Activated CD4-positive, alpha-beta T cell treated with anti-CD3 and anti-CD28 coated beads, Interleukin-2, amount 10 ng/mL, durations not matched to agents 24 days and 14 days (primary cell): ENCODE measurements at places on chromosomes 3 and 15. TPM values are rescaled to one million over a fixed set of nuclear protein-coding genes. Genes with fewer than 3 reads are reported as not detected.

Gene STRIT1
- total RNA-seq: not detected in 2 replicates

Gene C3orf70
- 0.02 and 0.05 TPM in 2 replicates for total RNA-seq

Gene HESX1
- 0.24 and 0.63 TPM in 2 replicates for total RNA-seq

Gene MYL3
- not detected in 2 replicates for total RNA-seq

- no peak for DNase-seq
These were observed 769 bp upstream of the CSPG4 start for GRCh38 chr15:75713338-75713895.

Gene PDZRN3
- not detected in 2 replicates for total RNA-seq

- DNase-seq: no peak
These were observed 228.7 kb downstream of the WDR72 start for GRCh38 chr15:53530761-53531160.

- DNase-seq: no peak
These were observed 39.4 kb upstream of the KY start for GRCh38 chr3:134690226-134690625.

DNA sequence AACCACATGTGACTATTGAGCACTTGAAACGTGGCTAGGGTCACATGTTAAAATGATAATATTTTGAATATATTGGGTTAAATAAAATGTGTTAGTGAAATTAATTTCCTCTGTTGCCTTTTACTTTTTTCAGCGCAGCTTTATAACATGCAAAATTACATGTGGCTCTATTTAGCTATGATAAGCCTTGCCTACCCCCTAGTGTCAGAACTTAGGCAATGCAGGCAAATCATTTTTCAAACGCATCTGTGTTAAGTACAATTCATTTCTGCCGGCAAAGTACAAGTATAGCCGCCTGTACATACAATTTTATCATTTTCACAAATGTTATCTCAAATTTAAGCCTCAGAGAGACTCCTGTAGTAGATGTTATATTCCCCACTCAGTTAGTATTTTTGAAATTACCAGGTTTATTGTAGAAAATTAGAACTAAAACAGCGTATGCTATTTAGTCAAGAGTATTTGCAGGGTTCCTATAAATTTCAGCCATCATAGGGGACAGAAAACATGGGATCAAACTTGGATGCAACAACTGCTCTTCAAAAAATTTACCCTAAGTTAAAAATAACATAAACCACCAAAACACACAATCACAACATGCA, 56.1 kb downstream of the TAFA4 start:
- peak; percentile 79 for DNase-seq

DNA sequence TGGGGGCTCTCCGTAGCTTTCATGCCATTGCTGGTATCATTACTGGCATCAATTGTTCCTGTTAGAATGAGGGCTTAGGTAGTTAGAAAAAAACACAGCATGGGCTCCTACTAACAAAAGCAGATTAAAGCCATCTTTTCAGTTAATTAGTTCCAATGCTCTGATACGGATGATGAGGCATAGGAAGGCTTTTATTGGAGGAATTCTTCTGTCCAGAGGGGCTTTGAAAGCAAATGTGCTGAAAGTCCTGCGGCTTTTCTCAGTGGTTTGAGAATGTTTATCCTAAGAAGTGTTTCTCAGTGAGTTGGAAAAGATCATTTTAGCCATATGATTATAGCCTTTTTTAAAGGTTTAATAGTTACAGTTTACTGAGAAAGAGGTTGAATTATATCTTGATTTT, 198.5 kb downstream of the THSD4 start:
- DNase-seq: no peak

- no peak for DNase-seq
These were observed 296.4 kb downstream of the RBMS3 start for GRCh38 chr3:29577250-29577649.

Gene ASB7
- total RNA-seq: 17.8 and 18.0 TPM in 2 replicates

Gene KLHL6
- 44.9 and 47.1 TPM in 2 replicates for total RNA-seq

DNA sequence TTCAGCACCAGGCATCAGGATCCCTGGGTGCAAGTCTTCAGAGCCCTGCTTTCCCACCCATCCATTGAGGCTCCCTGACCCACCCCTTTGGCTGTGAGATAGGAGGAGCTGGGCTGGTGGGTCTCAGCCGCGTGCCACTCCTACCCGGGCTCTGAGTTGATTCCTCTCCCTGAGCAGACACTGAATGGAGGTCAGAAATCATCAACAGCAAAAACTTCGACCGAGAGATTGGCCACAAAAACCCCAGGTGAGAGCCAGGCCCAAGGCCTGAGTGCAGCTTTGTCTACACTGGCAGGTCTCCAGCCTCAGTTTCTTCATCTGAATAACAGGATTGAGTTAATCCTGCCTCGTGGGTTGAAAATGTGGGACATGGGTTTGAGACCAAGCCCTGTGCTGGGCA, 7.8 kb downstream of the TMEM43 start:
- DNase-seq: no peak

Gene APEH
- 111 and 117 TPM in 2 replicates for total RNA-seq

DNA sequence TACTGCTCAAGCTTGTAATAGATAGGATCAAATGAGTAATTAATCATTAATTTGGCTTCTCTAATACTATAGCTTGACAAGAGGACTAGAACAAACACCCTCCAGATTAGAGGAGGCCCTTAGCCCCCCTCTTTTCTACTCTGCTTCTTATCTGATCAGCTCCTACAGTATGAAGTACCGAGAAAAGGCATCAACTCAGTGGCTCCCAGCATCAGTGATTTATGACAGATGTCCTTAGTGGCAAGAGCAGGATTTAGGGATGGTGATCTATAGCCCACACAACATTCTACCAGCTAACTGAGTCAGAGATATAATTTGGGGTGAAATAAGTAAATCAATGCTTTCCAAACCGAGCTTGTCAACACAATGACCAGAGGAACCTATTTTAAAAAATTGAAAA, 541.1 kb downstream of the NLGN1 start:
- no peak for DNase-seq

DNA sequence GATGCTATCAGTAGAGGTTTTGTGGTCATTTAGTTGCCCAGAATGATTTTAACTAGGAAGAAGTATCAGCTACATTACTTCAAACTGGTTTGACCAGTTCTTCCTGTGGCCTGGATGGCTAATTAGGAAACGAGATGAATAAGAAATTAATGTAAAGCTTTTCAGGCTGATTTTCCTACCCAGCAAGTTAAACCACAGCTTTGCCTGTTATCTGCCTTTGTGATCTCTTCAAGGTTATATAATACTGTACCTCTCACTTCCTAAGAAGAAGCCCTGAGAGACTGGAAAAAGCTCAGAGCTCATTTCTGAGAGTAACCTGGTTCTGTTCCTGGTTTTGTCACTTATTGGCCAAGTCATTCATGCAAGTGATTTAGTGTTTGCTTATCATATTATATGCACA, 782.2 kb upstream of the GOLIM4 start:
- DNase-seq: no peak

GRCh38 chr3:182524711-182525401, 268.4 kb upstream of the ATP11B start:
- no peak for DNase-seq

DNA sequence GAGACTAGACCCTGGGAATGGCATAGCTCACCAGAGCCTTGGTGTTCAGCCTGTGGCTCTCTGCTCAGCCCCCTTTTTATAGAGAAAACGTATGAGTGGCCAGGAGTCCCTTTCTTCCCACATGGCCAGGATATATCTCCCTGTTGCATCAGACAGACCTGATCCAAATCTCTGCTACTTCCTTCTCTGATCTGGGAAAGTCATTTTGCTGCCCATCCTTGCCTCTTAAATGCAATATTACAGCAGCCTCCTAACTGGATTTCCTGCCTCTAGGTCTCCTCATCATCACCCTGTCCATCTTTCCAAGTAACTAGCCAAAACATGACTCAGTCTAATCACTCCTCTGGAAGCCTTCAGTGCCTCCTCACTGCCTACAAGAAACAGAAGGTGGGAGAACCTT, 42.9 kb downstream of the CTDSPL start:
- DNase-seq: no peak

DNA sequence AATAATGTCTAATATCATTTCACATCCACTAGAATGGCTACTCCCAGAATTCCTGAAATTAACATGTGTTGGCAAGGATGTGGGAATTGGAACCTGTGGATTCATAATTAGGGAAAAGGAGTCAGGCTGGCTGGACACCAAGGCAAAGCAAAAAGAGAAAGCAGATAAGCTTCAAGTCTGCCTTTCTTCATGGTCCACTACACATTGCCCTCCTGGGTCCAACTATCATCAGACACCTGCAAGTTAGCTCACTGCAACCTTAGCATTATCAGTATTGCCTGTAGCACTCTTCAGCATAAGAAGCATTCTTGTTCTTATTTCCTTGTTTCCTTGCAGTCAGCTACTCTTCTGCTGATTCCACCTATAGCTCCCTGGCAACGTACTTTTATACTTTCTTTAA, 124.3 kb downstream of the ZNF280D start:
- DNase-seq: no peak

Gene ADGRG7
- total RNA-seq: not detected in 2 replicates

Gene GOLGA6L4
- total RNA-seq: 1.1 and 1.7 TPM in 2 replicates

DNA sequence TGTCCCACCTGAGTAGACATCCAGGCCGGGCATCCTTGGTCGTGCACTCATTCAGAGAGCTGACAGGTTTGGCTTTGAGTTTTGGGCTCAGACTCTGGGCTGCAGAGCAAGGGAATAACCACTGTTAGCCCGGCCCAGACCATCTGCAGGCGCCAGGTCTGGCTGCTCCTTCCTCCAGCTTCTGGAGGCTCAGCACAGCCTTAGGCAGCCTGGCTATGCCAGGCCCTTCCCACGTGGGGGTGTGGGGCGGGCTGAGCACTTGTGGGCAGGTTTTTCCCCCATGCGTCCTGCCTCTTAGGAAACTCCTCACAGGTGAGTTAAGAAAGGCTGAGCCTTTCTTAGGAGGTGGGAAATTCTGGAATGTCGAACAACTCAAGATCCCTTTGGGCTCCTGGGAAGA, 11.2 kb downstream of the PLA2G4B start:
- no peak for DNase-seq

Gene TRAT1
- total RNA-seq: 61.0 and 66.6 TPM in 2 replicates

GRCh38 chr3:182364723-182365650, 428.3 kb upstream of the ATP11B start:
- DNase-seq: no peak

GRCh38 chr3:141455603-141456300, 31.1 kb upstream of the RASA2 start:
- DNase-seq: peak; percentile 53

- no peak for DNase-seq
These were observed 99.7 kb downstream of the CEMIP start for GRCh38 chr15:80878867-80879250.

Gene GPR87
- 1.0 and 1.4 TPM in 2 replicates for total RNA-seq

GRCh38 chr3:159796226-159796625, 192.4 kb upstream of the IL12A start:
- no peak for DNase-seq

DNA sequence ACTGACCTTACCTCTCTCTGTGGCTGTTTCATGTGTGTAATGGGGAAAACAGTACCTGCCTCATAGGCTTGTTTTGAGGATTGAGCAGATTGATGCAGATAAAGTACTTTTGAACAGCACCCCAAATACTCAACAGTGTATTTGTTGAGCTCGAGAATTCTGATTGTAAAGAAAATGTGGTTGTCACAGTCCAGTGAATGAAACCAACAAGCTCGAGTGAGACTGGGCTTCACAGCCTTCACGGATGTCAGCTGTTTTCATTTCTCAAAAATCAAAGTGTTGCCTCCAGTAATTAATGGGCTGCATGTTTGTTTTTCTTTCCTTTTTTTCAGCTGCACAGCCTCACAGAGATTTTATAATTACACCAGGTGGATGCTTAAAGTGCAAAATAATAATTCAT, 43.7 kb downstream of the PARP15 start:
- DNase-seq: no peak

DNA sequence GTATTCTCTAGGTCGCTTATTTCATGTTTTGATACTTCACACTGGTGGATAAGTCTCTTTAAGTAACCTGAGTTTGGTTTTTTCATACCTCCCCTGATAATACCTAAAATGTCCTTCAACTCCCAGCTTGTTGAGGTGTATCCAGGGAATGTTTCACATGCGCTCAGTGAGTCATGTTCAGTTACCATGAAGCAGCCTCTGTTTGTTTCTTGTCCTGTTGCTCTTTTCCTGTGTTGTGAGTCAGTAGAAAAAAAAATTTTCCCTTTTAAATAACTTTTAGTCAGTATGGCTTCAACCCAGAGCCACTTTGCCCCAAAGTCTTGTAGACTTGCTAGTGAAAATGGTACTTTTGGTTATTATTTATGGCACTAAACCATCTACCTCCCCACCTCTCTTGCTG, 278.4 kb upstream of the ZPLD1 start:
- no peak for DNase-seq

DNA sequence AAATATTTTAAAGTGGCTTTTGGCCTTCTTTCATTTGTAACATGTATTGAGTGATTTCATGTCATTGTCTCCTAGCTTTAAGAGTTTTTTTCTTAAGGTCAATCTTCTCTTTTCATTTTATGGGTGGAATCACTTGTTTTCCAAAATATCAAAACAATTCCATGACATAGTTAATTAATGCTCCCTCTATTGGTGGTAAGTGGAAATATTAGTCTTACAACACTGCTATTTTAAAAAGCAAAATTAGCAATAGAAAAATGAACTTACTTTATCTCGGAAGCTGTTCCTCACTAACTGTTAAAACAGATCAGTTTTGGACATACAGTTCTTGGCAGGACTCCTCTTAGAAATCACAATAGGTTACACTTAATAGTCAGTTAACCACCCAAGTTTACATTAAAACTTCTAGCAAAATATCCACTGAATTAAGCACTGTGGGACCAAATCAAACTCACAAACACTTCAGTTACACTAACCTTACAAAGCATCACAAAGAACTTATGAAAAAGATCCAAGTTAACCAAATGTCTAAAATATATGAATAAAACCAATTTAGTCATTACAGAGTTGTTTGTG, 42.4 kb downstream of the TIGIT start:
- no peak for DNase-seq

GRCh38 chr15:78641749-78642275, 802 bp upstream of the CHRNB4 start:
- DNase-seq: no peak
